ENCODE measurements at places on chromosomes 1 and 21.

DNA sequence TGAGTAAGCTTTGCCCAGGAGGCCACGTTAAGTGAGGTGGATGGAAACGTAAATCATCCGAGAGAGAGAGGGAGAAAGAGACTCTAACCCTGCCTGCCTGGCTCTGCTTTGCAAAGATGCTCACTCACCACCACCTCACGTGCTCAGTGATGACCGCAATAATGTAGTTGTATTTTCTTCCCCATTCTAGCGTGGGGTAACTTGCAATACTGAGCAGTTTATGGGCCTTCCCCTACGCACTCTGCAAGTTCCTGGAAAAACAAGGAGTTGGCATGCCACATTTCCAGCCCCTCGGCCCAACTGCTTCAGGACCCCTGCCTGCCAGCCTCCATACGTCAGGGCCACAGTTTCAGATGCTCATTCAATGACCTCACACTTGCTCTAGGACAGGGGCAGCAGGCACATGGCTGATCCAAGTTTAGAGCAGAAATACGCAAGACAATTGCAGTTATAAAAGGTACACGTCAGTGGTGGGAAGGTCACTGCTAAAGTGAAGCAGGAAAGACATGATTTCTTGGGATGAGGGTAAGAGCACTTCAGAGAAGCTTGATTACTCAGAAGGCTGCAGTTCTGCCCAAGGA lies 112.5 kb upstream of the RAB4A start:
- DNase-seq, result no peak

GRCh38 chr21:30234643-30235042 lies 18.7 kb upstream of the CLDN8 start:
- no peak for DNase-seq

DNA sequence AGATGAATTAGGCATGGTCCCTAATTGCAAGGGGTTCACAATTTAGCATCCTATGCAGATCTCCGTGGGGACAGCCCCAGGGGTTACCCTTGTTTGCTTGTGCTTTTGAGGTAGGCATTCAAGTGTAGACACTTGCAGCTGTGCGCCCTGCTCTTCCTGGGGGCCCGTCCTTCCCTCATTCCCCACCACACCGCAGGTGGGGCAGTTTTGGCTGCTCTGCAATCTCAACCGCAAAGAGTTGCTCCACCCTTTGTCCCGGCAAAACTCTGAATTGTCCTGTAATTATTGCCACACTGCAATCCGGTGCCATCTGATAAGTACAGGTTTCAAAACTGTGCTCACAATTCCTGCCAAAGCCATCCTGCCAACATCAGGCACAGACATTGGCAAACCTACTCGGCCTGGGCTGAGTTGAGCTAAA lies 65.4 kb upstream of the LYST start:
- DNase-seq, result no peak

- no peak for DNase-seq
These were observed 367.4 kb downstream of the CAMTA1 start for GRCh38 chr1:7152655-7153054.

Measured in NCI-H187 treated with DMSO at 0.1 percent for 48 hours (cell line).